Hematopoietic multipotent progenitor cell treated with erythropoietin and hydrocortisone succinate and interleukin-3 and kit ligand, for 15 days (in vitro differentiated cells): ENCODE measurements at places on chromosomes 12 and 14.

DNA sequence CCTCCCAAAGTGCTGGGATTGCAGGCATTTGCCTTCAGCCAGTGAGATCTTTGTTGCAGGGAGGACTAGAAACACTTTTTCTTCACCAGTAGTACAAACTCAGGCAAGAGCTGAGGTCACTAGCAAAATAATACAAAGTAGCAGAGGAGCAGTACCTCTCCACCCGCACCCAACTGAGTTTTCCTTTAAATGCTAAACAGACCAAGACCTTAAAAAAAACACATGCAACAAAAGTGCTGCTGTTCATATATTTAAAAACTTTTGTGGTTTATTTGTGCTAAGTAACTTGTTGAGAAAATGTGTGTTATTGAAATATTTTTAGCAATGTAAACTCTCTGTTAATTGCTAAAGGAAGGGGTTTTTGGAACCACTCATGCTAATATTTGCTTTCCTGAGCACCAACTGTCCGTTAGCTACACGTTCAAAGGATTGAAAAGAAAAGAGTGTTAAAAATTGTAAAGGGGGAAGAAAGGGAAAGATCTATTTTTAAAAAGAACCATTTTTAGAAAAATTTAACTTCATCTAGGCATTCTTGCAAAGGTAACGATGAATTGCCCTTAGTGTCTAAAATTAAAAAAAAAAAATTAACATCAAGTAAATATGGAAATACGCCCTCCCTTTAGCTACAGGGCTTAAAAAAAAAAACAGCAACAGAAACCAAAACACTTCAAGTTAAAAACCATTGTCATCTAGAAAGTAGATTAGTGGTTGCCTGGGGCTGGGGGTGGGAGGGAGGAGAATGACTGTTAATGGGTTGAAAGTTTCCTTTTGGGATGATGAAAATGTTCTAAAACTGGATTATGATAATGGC, 114.0 kb upstream of the KRAS start:
- no peak for DNase-seq

GRCh38 chr14:94660306-94660946, 48.2 kb downstream of the SERPINA3 start:
- no peak for DNase-seq

- no peak for DNase-seq
Observed at GRCh38 chr14:58794993-58795762, 157.4 kb downstream of the DACT1 start.

DNA sequence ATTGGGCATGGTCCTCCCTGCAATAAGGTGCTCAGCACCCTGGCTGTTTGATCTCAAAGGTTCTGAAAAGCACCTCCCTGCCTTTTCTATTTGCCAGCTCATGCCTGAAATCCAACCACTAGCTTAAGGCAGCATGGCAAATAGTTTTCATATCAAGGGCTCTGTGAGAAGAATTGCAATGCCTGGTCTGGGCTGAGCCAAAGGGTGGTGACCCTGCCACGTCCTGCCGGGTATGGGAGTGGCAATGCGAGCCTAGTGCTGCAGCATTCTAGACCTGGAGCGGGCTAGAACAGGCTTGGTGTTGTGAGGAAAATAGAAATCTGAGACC, 2.3 kb upstream of the SCNN1A start:
- no peak for DNase-seq

GRCh38 chr14:72879431-72879830, 14.5 kb downstream of the DPF3 start:
- no peak for DNase-seq

GRCh38 chr14:90839024-90839888, 23.0 kb upstream of the TTC7B start:
- DNase-seq: no peak

- DNase-seq: no peak
Observed at GRCh38 chr12:47725893-47726292, 603 bp upstream of the ENDOU start.

GRCh38 chr14:60323199-60323896, 74.3 kb downstream of the PPM1A start:
- no peak for DNase-seq

GRCh38 chr14:90756755-90757345, 59.4 kb downstream of the TTC7B start:
- DNase-seq: peak; percentile 10

GRCh38 chr12:132161796-132162507, 17.7 kb downstream of the NOC4L start:
- DNase-seq: no peak

DNA sequence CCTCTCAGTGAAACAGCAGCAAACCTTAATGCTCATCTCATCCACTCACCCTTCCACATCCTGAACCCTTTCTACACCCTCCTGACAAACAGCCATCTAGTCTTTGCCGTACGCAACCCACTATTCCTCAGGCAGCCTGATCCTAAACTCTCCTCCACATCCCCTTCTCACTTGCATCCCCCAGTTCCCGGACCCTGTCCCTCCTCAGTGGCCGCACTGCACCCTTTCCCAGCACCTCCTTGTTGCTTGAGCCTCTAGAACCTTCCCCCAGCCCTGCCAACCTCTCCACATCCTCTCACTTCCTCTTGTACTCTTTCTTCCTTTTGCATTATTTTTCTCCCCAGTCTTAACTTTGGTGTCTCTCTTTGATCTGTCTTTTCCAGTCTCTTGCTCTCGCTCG, 42.9 kb downstream of the IQSEC3 start:
- DNase-seq: no peak

- DNase-seq: no peak
Observed at GRCh38 chr12:107955966-107956643, 173.0 kb upstream of the WSCD2 start.

DNA sequence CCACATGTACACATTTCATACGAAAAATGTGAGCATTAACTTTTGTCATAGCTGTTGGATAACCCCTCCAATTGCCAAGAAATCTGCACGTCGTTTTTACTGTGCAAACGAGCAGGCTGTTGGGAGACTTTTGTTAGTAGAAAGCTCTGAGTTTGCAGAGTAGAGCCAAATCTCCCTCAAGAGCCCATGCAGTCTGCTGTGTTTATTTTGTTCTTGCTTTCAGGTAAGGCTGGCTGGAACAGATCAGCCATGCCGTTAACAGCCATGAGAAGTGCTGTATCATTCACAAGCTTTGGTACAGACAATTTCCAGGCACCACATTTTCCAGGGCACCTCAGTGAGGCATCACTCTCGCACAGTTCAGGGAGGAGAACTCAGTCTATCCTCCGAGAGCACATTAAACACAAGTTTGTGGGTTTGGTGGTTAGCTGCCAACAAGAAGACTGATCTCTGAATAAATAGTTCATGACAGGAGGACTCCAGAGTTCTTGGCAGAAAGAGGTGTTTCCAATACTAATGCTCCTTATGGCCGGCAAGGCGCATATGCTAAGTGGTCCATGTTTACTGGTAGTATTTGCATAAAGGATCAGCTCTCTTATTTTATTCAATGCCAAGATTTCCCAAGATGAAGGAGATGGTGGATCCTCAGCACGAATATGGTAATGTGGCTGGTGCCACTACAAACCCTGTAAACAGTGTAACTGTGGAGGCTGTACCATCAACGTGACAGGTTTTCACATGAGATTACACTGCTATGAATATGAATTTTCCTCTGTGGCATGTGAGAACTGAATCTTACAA, 30.3 kb upstream of the PELI2 start:
- no peak for DNase-seq

DNA sequence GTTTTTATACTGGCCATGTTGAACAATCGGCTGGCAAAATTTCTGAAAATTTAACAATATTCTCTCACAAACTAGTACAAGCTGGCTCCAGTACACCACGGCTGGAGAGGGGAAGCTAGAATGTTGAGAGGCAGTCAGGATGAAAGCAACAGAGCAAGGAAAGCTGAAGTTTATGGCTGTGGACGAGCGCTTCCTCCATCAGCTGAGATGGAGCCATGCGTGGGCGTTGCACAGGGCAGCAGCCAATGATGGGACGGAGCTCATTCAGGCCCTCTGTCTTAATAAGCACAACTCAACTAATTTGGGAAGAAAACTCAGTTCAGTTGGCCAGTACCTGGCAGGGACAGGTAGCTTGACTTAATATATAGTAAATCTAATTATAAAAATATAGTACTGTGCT, 14.1 kb upstream of the DCP1B start:
- DNase-seq: no peak

- DNase-seq: peak; percentile 97
Observed at GRCh38 chr12:49707128-49707811, at the start of gene FMNL3. Gene FMNL3 (minus strand): TSS chr12:49707405. CDS start chr12:49707180, 225 bp downstream.

- DNase-seq: no peak
Observed at GRCh38 chr12:40197590-40197989, 27.2 kb upstream of the LRRK2 start.

DNA sequence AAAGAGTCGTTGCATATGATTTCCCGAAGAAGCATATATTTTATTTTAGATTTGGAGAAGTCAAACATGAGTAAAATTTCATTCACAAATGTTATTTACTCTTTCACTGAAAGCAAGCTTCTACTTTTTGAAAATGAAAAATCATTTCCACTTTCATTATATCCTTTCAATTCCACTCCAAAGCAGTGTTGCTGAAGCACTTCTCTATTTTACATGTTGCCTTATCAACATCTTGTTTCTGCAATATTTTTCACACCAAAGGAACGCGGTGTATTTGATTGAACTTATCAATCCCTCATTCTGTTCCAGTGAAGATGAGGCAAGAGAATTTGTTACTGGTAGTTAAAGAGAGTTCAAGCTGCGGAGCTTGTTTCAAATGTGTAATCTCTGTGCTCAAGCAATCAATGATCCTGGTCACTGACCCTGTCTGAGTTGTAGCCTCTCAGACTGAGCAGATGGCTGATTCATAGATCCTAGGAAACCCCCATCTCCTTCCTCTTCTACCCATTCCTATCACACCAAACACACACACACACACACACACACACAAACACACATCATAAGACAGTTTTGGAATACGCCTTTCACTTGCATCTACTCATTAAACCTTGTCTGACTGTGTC, 236.2 kb upstream of the FLRT2 start:
- DNase-seq: no peak

- no peak for DNase-seq
Observed at GRCh38 chr12:121288986-121289385, 7.5 kb downstream of the CAMKK2 start.
